Activated gamma-delta T cell (primary cell): ENCODE measurements at places on chromosomes 6 and 20.

DNA sequence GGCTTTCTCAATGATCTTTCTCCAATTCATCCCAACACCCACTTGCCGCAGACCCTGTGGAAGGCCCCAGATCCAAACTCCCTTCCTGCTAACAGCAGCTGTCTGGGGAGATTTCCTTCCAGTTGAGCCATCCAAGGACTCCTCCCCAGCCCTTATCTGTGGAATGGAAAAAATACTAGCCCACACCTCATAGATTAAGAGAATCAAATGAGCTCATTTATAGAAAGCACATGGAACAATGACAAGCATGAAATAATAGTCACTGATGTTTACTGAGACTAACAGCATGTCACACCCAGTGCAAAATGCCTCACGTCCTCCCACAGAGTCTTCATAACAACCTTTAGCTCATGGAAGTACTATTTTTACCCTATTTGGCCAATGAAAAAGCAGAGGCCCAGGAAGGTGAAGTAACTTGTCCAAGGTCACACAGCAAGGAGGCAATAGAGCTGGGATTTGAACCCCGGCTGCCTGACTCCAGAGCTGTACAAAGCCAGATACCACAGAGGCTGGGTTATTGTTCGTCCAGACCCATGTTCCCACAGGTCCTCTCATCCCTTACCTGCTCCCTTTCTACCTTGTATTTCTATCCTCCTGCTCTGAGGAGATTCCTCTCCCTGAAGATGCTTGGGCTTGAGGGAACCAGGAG, 23.4 kb upstream of the PTGIS start:
- DNase-seq = no peak

- DNase-seq = no peak
These were observed 466.5 kb downstream of the MMUT start for GRCh38 chr6:48996461-48997119.

DNA sequence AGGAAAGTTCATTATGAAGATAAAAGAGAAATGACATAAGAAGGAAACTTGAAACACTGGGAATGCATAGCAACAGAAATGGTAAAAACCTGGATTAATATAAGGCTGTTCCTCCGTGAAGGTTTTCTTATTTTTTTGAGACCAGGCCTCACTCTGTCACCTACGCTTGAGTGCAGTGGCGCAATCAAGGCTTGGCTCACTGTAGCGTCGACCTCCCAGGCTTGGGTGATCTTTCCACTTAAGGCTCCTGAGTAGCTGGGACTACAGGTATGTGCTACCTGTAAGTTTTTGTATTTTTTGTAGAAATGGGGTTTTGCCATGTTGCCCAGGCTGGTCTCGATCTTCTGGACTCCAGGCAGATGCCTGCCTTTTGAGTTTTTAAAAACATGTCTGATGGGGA, 51.7 kb downstream of the PANK2 start:
- no peak for DNase-seq

GRCh38 chr6:6406715-6407070, 86.2 kb upstream of the F13A1 start:
- DNase-seq = no peak

- no peak for DNase-seq
These were observed 660.5 kb downstream of the DOK5 start for GRCh38 chr20:55135923-55136322.

- no peak for DNase-seq
These were observed 148.2 kb upstream of the RIPOR2 start for GRCh38 chr6:25083784-25084507.

DNA sequence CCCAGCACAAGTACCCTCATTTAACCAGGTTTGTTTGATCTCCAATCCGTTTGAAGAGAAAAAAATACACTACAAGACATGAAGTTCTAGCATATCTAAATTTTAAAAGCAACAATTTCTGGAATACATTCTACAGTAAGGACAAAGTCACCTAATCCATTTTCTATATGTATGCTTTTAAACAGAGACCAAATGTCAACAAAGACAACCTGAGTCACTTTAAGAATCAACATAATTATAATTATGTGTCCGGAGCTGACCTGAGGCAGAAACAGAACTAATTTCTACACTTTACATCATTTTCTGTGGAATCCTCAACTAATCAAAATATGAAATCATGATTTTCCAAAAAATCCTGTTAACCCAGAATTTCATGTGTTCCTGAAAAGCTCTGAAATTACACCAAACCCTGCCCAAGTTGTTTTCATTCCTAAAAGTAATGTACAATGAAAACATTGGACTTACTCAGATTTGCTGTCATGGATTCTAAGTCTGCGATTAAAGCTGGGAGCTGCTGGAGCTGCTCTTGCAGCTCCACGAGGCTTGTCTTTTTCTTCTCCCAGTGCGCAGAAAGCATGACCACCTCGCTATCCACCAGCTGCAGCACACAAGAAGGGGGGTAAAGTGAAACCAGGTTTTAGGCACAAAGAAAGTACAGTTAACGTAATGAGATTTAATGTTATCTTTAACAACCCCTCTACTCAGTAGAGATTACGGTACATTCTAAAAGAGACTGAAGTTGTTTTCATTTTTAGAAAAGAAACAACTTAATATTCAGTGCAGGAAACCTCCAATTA, 35.8 kb downstream of the DTNBP1 start:
- no peak for DNase-seq

- DNase-seq = no peak
These were observed 198.9 kb downstream of the MTFR2 start for GRCh38 chr6:136051140-136051775.

DNA sequence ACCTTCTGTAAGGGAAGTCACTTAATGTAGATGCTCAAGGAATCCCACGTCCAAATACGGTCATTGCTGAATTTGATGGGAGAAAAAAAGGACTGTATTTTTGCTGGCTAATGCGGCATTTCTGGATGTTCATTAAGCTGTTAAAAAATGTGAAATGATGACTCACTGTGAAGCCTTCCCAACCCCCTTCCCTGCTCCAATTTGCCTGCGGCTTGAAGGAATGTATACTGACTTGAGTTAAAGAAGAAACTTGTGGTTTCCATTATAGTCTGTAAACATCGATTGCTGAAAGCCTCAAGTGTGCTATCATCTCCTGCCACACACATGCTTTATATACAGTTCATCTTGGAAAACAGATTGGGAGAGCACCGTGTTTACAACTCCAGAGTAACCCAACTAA, 249.1 kb upstream of the JAG1 start:
- no peak for DNase-seq

GRCh38 chr6:168088161-168089053, 9.4 kb upstream of the FRMD1 start:
- no peak for DNase-seq

- DNase-seq = no peak
These were observed 850.8 kb downstream of the EPHA7 start for GRCh38 chr6:92568541-92568940.

- no peak for DNase-seq
These were observed 26.3 kb downstream of the HECA start for GRCh38 chr6:139161169-139161568.

GRCh38 chr6:118317581-118318563, 230.2 kb upstream of the PLN start:
- DNase-seq = no peak

- DNase-seq = no peak
These were observed 9.0 kb downstream of the GSTA3 start for GRCh38 chr6:52900536-52900935.

DNA sequence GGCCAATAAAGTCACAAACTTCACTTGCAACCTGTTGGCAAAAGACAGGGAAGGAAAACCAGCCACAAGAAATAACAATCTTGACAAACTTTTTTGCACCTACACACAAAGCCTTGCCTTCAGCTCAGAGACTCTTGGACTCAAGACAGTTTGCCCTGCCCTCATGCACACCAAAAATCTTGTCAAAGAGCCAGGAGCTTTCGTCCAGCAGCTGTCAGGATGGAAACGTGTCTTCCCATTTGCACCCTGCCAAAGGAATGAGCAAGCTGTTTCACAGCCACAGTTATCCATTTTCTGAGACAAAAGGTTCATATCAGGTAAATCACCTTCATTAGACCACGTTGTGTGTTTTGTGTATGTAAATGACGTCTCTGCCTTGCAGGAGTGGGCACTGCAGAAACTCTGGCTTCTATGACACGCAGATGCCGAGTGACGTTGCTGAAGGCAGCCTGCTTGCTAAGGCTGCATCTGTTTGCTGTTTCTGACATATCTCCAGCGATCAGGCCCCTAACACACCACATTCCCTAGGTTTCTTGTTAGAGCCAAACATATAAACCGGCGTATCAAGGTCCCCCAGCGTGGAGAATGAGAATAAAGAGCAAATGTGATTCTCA, 193.4 kb downstream of the SYNDIG1 start:
- no peak for DNase-seq

DNA sequence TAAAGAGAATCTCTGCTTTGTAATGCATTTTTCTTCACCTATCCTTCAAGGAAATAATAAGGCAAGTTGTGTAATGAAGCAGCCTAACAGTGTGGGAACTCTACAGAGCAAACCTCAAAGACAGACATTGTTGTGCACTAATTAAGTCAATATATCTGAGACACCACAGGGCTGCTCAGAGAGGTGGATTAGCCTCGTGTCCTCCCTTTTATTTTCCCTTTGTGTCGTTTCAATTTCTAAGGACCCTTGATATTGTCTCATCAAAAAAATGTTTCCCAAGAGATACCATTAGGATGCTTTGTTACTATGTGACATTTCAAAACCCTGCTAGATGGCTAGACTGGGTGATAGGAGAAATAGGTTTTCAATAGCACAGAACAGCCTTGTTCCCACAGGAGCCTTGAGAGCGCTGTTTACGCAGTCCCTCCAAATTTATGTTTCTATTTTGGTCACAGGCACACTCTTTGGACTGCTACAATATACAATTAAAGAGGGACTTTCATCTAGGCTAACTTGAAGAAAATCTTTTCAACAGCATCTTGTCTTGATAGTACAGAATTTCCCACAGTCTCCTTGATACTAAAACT, 23.1 kb downstream of the UBE3D start:
- no peak for DNase-seq

- DNase-seq = no peak
These were observed 151.0 kb upstream of the SMLR1 start for GRCh38 chr6:130676077-130676772.

- no peak for DNase-seq
These were observed 3.5 kb downstream of the UQCC1 start for GRCh38 chr20:35408270-35408669.

GRCh38 chr6:156685823-156686222, 91.4 kb upstream of the ARID1B start:
- no peak for DNase-seq

DNA sequence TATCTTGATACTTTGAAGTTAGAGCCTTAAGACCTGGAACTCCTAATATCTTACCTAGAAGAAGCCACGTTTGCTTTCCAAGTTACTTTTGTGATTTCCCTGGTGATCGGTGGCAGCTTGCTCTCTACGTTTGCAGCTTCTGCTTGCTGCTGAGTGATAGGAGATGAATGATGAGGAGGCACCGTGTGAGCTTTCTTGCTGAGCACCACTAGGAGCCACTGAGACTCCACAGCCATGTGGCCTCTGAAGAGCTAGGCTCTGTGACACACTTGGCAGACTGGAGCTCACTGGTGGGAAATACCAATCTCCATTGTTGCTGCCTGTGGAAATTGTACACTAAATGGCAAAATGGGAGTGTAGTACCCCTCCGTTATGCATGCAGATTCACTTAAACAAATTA, 161.8 kb downstream of the IBTK start:
- no peak for DNase-seq

- DNase-seq = no peak
These were observed 37.4 kb downstream of the COX4I2 start for GRCh38 chr20:31674895-31675827.

DNA sequence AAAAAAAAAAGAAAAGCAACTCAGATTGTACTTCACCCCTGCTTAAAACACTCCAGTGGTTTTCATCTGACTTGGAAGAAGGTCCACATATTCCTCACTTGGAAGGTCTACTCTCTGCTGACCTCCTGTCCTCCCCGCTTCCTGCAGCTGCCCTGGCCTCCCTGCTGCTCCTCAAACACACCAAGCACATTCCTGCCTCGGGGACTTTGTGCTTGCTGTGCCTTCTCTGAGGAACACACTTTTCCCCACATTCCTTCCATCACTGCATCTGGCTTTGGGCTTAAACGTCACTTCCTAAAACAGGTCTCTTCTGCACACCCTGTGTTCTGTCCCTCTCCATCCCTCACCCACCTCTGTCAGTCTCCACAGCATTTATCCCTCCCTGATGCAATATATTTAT, 4.9 kb upstream of the PDYN start:
- DNase-seq = no peak

GRCh38 chr6:116010790-116011401, 49.8 kb downstream of the FRK start:
- no peak for DNase-seq

- no peak for DNase-seq
These were observed 99.3 kb downstream of the RTN4IP1 start for GRCh38 chr6:106530026-106530425.

DNA sequence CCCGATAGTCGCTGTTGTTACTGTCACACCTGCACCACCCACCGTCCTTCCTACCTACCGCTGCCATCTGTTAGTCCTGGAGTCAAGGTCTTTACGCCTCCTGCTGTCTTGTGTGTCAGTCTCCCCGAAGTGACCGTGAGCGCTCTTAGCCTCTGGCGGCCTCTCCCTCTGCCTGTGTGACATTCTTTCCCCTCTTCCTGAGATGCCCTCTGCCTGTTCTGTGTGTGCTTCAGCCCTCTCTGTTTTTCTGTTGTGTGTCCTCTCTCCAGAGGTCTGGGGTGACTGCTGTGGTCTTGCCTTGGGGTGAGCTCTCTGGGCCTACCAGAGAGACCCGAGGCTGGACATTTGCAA, 54.9 kb downstream of the TCP11 start:
- no peak for DNase-seq

- no peak for DNase-seq
These were observed 118.3 kb downstream of the KCNQ5 start for GRCh38 chr6:72740135-72740534.

- DNase-seq = no peak
These were observed 34.2 kb downstream of the DTNBP1 start for GRCh38 chr6:15628499-15629131.

DNA sequence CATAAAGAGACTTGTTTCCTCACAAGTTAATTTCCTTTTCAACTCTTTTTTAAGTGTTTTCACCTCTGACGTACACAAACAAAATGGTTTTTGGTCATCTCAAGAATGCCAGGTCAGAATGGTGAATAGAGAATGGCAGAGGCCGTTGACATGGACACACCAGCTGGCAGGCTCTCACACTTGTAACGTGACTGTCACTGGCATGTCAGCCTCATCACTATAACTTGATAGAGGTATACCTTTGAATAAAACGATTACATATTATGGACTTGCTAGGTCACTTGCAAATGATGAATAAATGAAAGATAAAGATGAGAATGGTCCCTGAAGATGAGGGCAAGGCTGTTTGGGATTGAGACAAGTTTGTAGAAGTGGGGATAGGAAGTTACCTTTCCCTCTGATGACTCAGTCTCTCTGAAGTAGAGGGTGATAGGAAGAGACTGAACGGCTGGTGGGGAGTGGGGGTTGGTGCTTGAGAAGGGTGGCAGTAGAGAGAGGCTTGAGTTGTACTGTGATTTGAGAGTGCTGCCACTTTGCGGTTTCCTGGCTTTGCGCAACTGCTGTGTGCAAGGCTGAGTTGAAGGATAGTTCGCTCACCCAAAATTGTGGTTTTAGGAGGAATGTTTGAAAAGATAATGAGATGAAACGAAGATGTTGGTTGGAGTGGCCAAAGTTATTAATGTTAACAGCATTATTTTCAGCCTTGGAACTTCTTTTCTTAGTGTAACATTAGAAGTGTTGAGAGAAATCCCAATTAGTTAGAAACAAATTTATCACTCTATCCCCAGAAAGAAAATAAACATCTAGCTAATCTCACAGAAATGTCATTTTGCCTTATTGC, 30.3 kb downstream of the TBPL1 start:
- DNase-seq = no peak
